ENCODE measurements at places on chromosomes 4 and X.
A peak's percentile ranks its signal among the peaks of the same experiment; 100 is the strongest.

- no peak for DNase-seq
Measured at GRCh38 chrX:130714135-130714534, 188.9 kb downstream of the ENOX2 start.

- peak; percentile 75 for DNase-seq
Measured at GRCh38 chr4:80197601-80198440, 518 bp downstream of the PRDM8 start.

GRCh38 chrX:31272472-31272775 is 200.6 kb upstream of the FTHL17 start:
- DNase-seq = no peak

GRCh38 chr4:101871962-101872676 is 81.6 kb downstream of the BANK1 start:
- DNase-seq = no peak

GRCh38 chr4:87975466-87975865 is at the start of gene SPP1:
TSS of gene SPP1 (plus strand) at chr4:87975714. CDS start at chr4:87976896, 1,182 bp downstream.
- no peak for DNase-seq

- peak; percentile 68 for DNase-seq
Measured at GRCh38 chrX:4547213-4547836, 833.9 kb upstream of the PRKX start.
